Activated naive CD4-positive, alpha-beta T cell treated with anti-CD3 and anti-CD28 coated beads, Interleukin-2, amount 10 ng/mL, durations not matched to agents 7 days and 5 days (primary cell): ENCODE measurements at places on chromosomes 1 and 21.
A peak's percentile ranks its signal among the peaks of the same experiment; 100 is the strongest.

DNA sequence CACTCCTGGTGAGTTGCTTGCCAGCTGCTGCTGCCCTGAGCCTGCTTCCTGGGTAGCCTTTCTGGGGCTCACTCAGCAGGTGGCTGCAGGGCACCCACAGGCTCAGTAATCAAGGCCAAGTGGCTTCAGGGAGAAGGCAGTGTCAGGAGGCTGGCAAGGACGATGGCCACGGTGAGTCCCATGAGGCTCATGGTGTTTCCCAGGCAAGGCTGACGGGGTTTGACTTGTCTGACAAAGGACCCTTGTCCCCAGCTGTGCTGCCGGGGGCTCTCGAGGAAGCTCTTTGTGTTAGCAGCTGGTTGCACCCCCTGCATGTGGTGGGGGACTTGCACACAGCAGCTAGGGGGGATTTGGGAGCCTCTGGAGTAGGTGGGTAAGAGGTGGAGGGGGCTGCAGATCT lies 190.5 kb upstream of the C1orf174 start:
- no peak for DNase-seq
- no peaks in the 10 kb centered on the region for H3K4me1 ChIP-seq
- H3K27me3 ChIP-seq = no peaks in the 10 kb centered on the region
- no peak overlapping the region for H3K27ac ChIP-seq
- H3K4me3 ChIP-seq = no peak overlapping the region

- no peak for DNase-seq
- no peak overlapping the region for H3K4me3 ChIP-seq
- no peak overlapping the region for H3K27ac ChIP-seq
These were observed 127.2 kb downstream of the KAZN start for GRCh38 chr1:14725695-14726094.

DNA sequence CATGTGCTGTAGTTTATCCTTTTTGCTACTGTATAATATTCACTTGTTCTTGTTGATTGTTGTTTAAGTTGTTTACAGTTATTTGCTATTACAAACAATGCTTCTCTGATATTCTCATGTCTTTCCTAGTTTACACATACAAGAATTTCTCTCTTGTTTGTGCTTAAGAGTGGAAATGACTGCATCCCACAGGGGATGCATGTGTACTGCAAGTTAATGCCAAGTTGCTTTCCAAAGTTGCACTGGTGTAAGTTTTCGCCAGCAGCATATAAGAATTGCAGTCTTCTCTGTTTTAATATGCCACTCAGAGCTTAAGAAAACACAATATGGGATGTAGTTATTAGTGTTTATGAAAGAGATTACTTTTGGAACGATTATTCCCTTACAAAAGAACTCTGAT lies 97.7 kb downstream of the NEK7 start:
- no peaks in the 10 kb centered on the region for H3K27me3 ChIP-seq
- H3K4me1 ChIP-seq = peaks cover 25% of the 10 kb centered on the region
- H3K36me3 ChIP-seq = peaks cover 9% of the 10 kb centered on the region
- H3K4me3 ChIP-seq = no peak overlapping the region
- DNase-seq = no peak

DNA sequence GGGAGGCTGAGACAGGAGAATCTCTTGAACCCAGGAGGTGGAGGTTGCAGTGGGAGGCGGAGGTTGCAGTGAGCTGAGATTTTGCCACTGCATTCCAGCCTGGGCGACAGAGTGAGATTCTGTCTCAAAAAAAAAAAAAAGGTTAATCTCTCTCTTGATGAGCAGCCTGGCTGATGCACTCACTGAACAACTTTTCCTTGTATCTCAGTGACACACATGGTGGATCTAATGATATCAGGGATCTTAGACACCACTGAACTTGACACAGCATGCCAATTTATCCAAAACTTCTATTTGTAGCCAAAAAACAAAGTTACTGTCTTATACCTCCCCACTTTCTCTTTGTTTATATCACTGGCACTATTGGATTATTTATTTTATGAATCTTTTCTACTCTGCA lies 16.2 kb downstream of the RHBDL2 start:
- no peaks in the 10 kb centered on the region for H3K36me3 ChIP-seq
- H3K27me3 ChIP-seq = peaks cover 14% of the 10 kb centered on the region
- peaks cover 2% of the 10 kb centered on the region for H3K4me1 ChIP-seq
- no peak for DNase-seq
- H3K4me3 ChIP-seq = no peak overlapping the region
- no peak overlapping the region for H3K27ac ChIP-seq

DNA sequence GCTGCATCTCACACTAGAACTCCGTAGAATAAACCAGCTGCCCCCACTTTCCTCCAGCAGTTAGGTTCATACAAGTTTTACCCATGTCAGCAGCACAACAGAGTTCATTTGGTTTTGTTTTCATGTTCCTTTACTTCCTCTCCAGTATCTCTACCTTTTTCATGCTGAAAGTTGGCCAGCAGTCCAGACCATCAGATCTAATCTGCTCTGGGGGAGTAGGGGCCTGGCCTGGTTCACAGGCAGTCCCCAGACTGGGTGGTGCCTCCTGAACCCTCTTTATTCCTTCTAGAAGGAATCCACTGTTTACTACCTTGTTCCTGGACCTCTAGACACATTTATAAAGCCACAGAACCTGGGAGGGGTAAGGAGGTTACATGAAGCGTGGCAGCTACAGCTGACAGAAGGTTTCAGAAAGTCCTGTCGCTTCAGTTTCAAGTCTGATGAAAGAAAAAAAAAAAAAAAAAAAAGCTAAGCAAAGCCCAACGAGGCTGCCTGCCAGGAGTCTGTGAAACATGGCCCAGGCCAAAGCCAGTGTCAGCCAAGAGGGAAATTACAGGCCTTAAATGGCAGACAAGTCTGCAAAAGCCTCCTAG lies 184.6 kb upstream of the JUN start:
- peak overlapping the region; percentile 99 for H3K27ac ChIP-seq
- peaks cover 5% of the 10 kb centered on the region for H3K36me3 ChIP-seq
- no peak overlapping the region for H3K4me3 ChIP-seq
- peaks cover 48% of the 10 kb centered on the region for H3K4me1 ChIP-seq
- DNase-seq = peak; percentile 70
- no peaks in the 10 kb centered on the region for H3K27me3 ChIP-seq

- no peaks in the 10 kb centered on the region for H3K27me3 ChIP-seq
- no peaks in the 10 kb centered on the region for H3K4me1 ChIP-seq
- no peak for DNase-seq
- H3K27ac ChIP-seq = no peak overlapping the region
These were observed 403.4 kb upstream of the BRINP3 start for GRCh38 chr1:190881064-190881463.

GRCh38 chr21:35651196-35651595 lies 409.1 kb downstream of the SETD4 start:
- H3K4me1 ChIP-seq = no peaks in the 10 kb centered on the region
- H3K27ac ChIP-seq = no peak overlapping the region
- H3K27me3 ChIP-seq = peaks cover 10% of the 10 kb centered on the region
- no peak for DNase-seq
- H3K4me3 ChIP-seq = no peak overlapping the region

DNA sequence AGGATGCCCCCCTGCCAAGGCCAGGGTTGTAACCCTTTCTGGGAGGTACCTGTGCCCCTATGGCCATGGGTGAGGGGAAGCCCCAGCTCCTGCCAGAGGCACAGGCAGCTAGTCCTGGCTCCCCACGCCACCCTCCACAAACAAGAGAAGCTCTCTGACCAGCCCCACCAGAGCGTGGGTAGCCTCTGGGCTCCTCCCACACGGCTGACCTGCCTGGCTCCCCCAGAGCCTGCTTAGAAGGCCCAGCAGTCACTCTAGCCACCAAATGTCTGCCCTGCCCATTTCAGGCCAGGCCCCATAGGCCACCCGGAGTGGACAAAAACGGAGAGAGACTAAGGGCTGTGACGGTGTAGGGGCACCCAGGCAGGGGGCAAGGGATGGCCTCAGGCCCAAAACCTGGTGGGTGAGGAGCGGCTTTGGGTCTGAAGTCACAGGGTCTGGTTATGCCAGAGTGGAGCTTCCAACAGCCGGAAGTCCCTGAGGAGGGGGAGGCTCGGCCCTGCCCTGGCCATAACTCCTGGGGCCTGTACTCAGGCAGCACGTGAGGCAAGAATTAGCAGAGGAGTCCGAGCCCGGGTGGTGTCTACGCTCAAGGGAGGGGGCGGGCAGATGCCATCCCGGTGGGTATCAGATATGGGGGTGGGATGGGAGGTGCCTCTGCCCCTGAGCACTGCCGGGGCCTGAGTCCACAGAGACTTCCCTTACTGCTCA lies 155.4 kb downstream of the CASZ1 start:
- H3K27ac ChIP-seq = no peak overlapping the region
- H3K4me1 ChIP-seq = peaks cover 4% of the 10 kb centered on the region
- no peak for DNase-seq
- peaks cover 38% of the 10 kb centered on the region for H3K27me3 ChIP-seq

GRCh38 chr1:48177257-48177656 lies 45.3 kb upstream of the SLC5A9 start:
- H3K4me3 ChIP-seq = no peak overlapping the region
- DNase-seq = no peak
- H3K4me1 ChIP-seq = no peaks in the 10 kb centered on the region
- no peak overlapping the region for H3K27ac ChIP-seq
- H3K36me3 ChIP-seq = no peaks in the 10 kb centered on the region

- H3K36me3 ChIP-seq = peaks cover 56% of the 10 kb centered on the region
- no peaks in the 10 kb centered on the region for H3K4me1 ChIP-seq
- no peak for DNase-seq
- H3K27ac ChIP-seq = no peak overlapping the region
These were observed 31.1 kb upstream of the IKBKE start for GRCh38 chr1:206439205-206439604.

DNA sequence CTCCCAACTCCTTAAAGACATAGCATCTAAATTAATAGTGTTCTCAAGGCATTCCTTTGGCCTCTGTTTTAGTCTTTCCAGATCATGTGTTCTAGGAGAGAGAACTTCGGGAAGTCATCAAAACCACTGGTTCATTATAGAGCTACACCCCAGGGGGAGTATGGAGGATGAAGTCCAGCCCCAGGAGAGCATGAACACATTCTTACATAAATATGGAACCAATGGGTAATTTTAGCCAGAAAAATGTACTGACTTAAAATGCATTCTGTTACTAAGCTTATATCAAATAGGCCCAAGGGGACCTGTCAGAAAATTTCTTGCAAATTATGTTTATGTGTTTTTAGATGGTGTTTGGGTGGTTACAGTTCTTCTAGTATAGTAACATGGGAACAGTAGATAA lies 165.2 kb downstream of the NTMT2 start:
- H3K4me3 ChIP-seq = no peak overlapping the region
- DNase-seq = no peak
- no peak overlapping the region for H3K27ac ChIP-seq
- no peaks in the 10 kb centered on the region for H3K4me1 ChIP-seq
- H3K27me3 ChIP-seq = no peaks in the 10 kb centered on the region

GRCh38 chr1:220113136-220113695 lies 19.3 kb downstream of the IARS2 start:
- no peak overlapping the region for H3K27ac ChIP-seq
- peaks cover 7% of the 10 kb centered on the region for H3K4me1 ChIP-seq
- DNase-seq = peak; percentile 34
- no peak overlapping the region for H3K4me3 ChIP-seq
- H3K27me3 ChIP-seq = no peaks in the 10 kb centered on the region

GRCh38 chr1:199574950-199575349 lies 452.6 kb upstream of the NR5A2 start:
- no peak overlapping the region for H3K27ac ChIP-seq
- no peaks in the 10 kb centered on the region for H3K27me3 ChIP-seq
- no peaks in the 10 kb centered on the region for H3K36me3 ChIP-seq
- no peak overlapping the region for H3K4me3 ChIP-seq
- no peak for DNase-seq
